H7 (cell line): ENCODE measurements at places on chromosomes 4 and X.

DNA sequence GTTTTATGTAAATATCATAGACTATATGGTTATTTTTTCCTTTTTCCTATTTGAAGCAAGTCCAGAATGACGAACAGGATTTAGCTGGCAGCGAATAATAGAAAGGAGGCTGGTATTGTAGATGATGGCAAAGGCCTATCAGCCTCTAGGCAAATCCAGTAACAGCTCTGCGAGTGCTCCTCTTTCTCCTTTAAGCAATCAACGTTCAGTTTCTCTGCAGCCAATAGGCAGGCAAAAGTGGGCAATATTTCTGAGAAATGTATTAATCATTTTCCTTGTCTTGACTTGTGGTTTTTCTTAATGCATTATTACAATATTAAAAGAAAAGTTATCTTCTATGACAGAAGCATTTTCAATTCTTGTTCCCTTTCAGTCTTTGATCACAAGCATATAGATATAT is 183.3 kb downstream of the SH3KBP1 start:
- no peak for DNase-seq

DNA sequence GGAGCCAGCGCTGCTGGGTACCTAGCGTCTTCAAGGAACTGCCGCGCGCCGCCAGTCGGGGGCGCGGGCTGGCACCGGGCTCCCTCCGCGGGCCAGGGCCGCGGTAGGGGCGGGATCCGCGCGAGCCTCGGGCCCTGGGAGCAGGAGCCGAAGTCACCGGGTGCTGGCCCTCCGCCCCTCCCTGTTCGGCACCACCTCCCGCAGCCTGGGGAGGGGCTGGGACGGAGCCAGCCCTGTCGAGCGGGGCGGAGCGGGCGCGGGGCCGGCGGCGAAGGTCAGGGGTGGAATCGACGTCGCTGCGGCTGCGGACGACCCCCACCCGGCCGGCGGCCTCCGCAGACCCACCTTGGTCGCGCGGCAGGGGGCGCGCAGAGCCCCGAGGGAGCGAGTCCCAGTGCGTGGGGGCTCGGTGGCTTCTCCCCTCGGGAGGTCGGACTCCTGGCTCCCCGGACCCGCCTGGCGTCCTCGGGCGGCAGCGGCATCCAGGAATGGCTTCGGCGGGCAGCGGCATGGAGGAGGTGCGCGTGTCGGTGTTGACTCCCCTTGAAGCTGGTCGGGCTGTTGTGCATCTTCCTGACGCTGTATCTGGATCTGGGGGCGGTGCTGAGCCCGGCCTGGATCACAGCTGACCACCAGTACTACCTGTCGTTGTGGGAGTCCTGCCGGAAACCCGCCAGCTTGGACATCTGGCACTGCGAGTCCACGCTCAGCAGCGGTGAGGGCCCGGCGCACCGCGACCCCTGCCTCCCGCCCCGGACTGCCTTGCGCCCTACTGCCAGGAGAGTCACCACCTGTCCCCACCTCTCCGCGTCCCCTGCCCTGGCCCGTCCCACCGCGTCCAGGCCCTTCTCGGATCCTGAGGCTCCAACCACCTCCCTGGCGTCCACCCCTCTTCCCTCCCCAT is 50.5 kb upstream of the FAM47C start:
- peak; percentile 87 for DNase-seq

- no peak for DNase-seq
These were observed 32.4 kb upstream of the TEX13C start for GRCh38 chrX:125287282-125287681.

DNA sequence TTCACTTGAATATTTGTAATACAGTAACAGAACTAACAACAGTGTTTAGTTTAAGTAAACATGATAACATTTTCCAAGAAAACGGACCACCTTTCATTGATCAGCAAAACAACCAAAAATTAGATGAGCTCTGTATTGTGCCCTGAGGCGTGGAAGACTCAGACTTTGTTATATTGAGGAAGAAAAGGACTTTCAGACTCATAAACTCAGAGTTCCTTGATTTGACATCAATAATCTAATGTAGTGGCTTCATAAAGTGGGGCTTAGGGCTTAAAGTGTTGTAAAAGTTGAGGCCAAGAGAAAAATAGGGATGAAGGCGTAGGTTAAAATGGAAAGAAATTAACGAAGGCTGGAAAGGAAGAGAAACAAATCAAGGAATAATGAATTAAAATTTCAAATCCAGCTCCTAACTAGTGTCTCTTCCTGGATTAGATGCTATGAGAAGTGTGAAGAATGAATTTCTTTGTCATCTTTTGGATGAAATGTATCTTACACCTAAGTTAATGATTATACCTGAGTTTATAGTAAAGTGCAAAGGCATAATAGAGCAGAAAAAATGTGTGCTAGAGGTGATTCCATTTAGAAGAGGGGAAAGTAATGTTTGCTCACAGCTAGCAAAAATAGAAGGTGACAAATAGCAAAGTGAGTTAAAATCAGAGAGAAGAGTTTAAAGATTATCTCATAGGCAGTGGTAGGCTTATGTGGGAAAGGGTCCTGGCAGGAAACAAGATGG is 19.8 kb upstream of the GLRA2 start:
- DNase-seq, result no peak

DNA sequence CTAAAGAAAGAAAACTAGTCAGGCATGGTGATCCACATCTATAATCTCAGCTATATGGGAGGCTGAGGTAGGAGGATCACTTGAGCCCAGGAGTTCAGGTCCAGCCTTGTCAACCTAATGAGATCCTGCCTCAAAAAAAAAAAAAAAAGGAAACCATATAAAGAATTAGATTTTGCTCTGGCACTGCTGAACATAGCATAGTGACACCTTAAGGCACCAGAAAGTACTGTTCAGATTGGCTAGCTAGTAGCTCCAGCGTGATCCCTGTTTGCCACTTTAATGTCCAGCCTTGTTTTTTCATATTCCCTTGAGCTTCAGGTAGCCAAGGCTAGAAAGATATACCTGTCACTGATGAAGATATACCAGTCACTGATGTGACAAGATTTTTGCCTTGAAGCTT is 34.1 kb downstream of the EXOC1 start:
- peak; percentile 8 for DNase-seq

- no peak for DNase-seq
These were observed 46.2 kb downstream of the STAP1 start for GRCh38 chr4:67604749-67605148.

GRCh38 chrX:111507933-111508332 is 3.5 kb upstream of the SERTM2 start:
- no peak for DNase-seq

DNA sequence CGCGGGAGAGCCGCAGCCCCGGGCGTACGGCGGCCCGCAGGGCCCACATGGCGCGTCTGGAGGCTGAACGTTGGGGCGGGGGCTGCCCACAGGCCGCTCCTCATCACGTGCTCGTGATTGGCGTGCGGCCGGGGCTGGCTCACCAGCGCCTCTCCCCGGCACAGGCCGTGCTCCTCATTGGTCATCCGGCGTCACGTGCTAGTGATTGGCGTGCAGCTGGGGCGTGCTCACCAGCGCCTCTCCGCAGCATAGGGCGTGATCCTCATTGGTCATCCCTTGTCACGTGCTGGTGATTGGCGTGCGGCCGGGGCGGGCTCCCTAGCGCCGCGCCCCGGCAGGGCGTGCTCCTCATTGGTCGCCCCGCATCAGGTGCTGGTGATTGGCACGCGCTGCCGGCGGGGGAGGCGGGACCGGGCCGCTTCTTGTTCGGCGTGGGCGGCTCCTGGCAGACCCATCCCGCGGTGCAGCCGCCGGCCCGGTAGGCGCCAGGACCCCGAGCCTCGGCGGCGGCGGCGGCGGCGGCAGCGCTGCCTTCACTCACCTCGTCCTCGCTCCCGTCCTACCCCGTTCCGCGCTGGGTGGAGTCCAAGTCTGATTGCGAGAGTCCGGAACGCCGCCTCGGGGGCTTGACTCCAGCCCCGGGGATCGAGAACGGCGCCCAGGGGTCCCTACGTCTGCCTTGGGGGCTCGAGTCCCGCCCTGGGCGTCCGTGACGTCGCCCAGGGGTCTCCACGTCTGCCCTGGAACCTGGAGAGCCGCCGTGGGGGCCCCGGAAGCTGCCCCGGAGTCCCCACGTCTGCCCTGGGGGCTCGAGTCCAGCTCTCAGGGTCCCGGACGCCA is at the start of gene GTPBP6:
Gene GTPBP6 (minus strand): TSS at position 58 of the 840 bp plus-strand sequence. CDS start 9 bp downstream, at position 49.
- peak; percentile 98 for DNase-seq

GRCh38 chr4:179662522-179662921 is 2220.3 kb upstream of the AGA start:
- DNase-seq, result no peak

DNA sequence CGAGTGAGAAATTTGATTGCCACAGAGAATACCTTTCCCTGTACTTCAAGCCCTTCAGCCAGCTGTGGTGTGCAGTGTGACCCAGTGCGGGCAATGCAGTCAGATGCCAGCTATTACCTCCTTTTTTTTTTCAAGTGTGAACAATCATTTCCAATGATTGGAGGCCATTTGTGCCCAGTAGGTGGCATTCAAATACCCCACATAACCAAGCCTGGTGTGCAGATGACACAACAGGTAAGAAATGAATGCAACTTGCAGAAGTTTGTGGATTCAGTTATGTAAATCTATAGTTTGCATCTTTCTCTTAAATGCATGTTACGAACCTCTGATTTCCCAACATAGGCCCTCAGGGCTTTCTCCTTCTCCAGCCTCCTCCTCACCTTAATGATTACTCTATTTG is 98.0 kb downstream of the CLCN4 start:
- DNase-seq, result no peak

DNA sequence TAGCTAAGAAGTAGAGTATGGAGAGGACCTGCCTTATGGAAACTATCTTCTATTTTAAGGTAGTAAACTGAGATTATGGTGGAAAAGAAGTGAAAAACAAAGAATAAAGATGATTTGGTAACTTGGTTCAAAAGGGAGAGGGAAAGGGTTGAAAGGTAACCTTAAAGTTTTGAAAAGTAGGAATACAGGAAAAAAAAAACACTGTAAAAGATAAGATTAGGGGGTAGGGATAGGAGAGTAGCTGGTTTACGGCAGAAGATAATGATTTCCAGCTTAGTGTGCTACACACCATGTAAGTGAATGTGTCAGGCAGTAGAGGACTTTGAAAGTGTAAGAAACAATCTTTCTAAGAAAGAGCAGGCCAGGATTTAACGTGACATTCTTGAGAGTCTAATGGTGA is 35.3 kb downstream of the FAM13A start:
- DNase-seq, result no peak

DNA sequence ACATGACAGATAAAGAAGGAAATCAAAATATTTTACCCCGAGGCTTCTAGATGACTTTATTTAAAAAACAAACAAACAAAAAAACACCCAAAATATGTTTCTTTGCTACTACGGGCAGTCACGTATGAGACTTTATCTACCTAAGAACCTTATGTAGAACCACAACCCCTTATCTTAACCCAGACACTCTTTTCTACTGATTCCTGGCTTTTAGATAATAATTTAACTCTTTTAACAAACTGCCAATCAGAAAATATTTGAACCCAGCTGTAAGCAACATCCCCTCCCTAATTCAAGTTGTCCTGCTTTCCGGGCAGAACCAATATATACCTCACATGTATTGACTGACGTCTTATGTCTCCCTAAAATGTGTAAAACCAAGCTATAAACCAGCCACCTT is 15.4 kb downstream of the ELOVL6 start:
- DNase-seq, result no peak

DNA sequence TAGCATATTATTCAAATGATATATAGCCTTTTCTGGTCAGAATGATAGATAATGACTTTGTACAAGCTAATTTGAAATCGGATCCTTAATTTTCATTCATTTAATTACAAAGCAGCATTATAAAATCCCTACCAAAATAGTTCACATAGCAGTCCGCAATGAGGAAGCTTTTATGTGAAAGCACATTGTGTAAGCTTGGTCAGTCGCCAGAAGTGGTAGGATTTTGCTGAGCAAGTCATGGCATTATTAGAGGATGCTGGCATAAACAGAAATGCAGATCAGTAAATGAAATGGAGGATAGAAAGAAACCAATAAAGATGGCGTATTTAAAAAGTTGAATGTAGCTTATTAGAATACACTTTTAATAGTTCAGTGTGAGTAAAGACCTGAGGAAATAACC is 93.2 kb upstream of the DIAPH2 start:
- DNase-seq, result no peak

DNA sequence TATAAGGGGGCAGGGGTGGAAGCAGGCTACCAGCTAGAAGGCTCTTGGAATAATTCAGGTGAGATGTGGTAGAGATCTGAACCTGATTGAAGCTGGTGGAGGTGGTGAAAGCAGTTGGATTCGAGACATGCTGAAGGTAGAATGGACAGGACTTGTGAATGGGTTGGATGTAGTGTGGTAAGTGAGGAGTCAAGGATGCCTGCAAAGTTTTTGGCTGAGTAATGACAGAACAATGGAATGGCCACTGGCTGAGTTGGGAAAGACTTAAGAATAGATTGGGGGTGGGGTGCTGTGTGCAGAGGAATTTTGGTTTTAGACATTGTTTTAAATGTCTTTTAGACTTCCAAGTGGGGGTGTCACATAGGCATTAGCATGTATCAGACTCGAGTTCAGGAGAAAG is 33.5 kb downstream of the HPF1 start:
- DNase-seq, result no peak
